ENCODE measurements at places on chromosomes 7 and 10.
A peak's percentile ranks its signal among the peaks of the same experiment; 100 is the strongest.

- no peak for DNase-seq
These were observed 441 bp downstream of the FZD8 start for GRCh38 chr10:35641676-35642034.

GRCh38 chr10:59631237-59631636 lies 78.4 kb downstream of the SLC16A9 start:
- DNase-seq: no peak

GRCh38 chr10:51400392-51401096 lies 298.9 kb downstream of the CSTF2T start:
- no peak for DNase-seq

DNA sequence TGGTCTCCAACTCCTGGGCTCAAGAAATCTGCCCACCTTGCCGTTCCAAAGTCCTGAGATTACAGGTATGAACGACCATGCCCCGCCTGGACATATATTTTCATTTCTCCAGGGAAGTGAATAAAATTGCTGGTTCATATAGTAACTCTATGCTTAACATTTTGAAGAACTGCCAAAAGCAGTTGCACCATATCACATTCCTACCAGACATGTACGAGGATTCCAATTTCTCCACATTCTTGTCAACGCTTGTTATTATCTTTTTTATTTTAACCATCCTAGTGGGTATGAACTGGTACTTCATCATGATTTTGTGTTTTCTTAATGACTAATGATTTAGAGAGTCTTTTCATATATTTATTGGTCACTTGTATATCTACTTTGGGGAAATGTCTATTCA lies 21.9 kb upstream of the CPN1 start:
- DNase-seq: no peak

DNA sequence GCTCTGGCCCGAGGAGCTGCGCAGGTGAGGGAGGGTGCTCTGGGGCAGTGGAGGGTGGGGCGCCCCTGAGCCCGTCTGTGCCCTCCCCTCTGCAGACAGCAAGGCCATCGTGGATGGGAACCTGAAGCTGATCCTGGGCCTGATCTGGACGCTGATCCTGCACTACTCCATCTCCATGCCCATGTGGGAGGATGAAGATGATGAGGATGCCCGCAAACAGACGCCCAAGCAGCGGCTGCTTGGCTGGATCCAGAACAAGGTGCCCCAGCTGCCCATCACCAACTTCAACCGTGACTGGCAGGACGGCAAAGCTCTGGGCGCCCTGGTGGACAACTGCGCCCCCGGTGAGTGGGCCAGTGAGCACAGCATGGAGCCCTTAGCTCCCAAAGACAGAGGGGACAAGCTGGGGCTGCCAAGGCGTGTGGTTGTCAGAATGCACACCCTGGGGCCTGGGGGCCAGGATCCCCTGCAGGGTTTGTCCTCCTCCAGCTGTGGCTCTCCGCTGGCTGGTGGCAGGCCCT lies 5.1 kb downstream of the FLNC start:
- no peak for DNase-seq

GRCh38 chr7:96084881-96085553 lies 236.9 kb downstream of the SLC25A13 start:
- no peak for DNase-seq

- no peak for DNase-seq
These were observed 20.8 kb downstream of the NET1 start for GRCh38 chr10:5433182-5433581.

DNA sequence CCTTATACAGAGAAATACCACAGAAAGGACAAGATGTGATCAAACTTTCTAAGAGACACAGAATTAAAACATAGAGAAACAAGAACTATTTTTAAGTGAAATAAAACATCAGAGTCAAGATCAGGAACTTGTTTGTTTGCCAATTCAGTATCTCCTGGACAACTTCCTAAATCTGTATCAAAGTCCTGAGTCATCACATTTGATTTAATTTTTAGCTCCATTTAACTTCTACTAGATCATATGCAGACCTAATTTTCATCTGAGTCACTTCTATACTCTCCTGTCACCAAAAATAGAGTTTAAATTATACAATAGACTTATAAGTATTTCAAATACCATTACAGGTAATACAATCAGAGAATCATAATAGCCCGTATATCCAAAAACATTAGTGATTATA lies 268.1 kb downstream of the PRKG1 start:
- DNase-seq: no peak

DNA sequence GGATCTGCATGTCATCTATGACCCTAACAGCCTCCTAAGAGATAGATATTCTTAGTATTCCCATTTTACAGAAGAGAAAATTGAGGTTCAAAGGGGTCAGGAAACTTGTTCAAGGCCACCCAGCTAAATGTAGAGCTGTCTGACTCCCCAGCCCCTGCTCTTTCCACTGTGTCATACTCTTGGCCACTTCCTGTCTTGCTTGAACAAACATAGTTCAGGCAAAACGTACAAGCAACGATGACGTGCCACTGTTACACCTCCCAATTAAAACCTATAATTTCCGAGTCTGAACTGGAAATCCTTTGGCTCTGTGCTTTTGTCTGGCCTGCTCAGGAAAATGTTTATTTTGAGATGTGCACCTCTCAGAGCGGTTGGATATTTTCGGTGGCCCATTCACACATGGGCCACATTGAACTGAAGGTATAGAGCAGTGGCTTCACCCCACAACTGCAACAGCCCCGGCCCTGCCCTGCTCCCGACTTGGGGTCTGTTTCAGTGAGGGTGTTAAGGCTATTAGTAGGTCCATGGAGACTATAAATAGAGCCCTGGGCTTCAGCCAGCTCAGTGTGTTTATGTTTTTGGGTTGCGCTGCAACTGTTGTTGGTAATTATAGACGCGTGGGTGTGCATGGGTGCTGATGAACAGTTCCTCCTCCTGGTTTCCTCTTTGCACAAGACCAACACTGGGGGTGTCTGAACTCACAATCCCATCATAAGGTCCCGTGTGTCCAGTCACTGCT lies 172.3 kb upstream of the ADO start:
- DNase-seq: no peak

DNA sequence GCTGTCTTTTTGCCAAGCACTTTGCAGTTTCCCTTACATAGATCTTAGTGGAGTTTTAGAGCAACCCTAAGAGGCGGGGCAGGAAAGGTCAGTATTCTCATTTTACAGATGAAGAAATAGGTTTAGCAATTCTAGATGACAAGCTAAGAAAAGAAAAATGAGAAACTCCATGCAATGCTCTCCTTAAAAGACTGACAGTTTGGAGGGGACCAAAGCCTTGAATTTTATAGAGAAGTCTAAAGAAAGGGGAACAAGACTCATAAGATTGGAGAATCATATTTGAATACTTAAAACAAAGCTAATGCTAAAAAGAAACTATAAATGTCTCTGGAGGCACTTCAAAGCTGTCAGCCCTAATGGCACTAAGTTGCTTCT lies 19.6 kb downstream of the CEP55 start:
- DNase-seq: no peak

- peak; percentile 51 for DNase-seq
These were observed 442 bp upstream of the LZTS2 start for GRCh38 chr10:100998991-100999741.

- no peak for DNase-seq
These were observed 4.1 kb upstream of the PILRB start for GRCh38 chr7:100353685-100354330.

DNA sequence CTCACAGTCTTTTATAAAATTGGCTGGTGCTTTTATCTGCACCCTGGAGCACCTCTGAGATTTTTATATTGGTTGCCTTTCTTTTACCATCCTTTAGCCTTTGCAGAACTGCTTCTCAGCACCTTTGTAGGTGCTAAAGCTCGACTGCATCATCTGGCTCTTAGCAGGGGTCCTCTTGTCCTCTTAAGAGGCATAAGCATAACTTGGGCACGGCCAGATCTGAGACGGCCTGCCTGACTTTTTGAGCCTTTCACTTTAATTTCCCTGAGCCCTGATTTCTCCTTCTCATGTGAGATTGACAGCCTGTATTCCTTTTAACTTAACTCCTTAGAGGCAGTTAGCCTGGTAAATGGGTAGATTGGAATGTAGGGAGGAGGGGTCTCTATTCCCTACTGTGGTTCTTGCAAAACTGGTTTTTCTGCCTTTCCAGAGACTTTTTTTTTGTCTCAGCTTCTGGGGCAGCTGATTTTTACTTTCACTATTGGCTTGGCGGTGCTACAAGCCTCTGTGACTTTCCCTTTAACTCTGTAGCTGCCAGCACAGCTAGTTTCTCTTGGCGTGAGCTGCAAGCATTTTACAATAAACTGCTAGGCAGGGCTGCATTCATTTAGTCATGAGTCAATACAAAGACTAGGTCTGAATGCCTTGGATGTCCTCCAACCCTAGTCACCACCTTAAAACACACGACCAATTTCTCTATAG lies 24.0 kb downstream of the ZPBP start:
- no peak for DNase-seq

- no peak for DNase-seq
These were observed 90.9 kb upstream of the BMPER start for GRCh38 chr7:33814400-33814799.

GRCh38 chr7:17186745-17187530 lies 111.5 kb upstream of the AHR start:
- no peak for DNase-seq

DNA sequence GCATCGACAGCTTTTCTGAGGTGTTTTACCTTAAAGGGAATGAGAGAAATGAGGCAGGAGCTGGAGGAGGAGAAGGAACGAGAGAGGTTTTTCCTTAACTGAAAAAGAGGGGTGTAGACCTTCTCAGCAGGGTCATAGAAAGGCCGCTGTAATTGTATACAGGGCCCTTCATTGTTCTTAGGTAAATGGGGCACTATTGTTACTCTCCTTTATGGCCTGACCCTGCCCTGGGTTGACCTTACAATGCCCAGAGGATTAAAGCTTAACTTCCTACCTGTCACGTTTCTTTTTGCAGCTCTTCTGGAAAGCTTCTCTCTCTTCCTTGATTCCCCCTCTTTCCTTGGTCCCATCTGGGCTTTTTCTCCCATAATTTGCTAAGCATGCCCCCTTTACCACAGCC lies 13.7 kb upstream of the PDLIM1 start:
- no peak for DNase-seq

DNA sequence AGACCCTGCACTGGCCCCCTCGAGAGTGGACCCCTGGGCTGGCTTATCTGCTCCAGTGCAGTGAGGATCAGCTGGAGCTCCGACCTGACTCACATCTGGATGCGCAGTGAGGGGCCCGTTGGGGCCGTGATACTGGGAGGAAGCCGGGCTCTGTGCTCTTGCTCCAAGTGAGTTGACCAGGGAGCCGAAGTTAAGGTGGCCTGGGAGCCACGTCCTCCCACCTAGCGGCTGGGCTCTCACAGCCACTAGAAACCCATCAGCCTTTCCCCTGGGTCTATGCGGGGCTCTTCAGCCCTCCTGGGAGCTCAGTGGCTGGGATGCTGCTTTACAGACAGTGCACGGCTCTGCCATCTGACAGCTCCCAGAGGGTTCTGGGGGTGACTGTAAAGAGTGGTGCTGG lies 9.1 kb downstream of the ALKBH4 start:
- no peak for DNase-seq

GRCh38 chr10:112842832-112843360 lies 107.2 kb upstream of the TCF7L2 start:
- DNase-seq: no peak

DNA sequence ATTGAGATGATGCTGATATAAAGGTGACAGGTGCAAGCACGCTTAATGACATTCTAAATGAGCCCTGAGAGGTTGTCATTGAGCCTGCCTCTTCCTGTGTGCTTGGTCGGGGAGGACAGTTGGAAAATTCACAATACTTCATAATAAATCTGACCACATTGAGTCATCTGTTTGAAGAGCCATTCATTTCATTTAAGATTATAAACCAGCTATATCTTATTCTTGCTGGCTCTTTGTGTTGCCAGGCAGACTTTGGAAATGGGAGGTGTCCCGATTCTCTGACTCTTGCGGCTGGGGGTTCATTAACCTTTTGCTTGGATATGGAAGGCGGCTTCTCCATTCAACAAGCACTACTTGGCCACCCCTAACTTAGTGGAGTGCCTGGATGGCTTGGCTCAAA lies 198.2 kb downstream of the FANK1 start:
- no peak for DNase-seq

DNA sequence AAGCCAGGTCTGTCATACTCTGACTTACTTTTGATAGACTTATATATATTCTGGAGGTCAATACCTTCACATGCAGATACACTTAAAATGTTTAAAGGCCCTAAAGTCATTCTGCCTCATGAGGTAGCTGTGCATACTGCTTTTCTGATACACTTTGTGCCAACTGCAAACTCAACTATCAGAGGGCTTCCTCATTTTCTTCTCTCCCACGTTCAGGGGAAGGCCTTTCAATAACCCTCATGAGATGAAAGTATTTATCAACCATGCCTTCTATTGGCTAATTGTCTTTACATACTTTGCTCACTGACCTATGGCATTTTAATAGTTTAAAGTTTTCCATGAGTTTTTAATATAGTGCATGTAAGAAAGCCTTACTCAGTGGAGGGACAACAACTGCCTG lies 112.7 kb upstream of the AMPH start:
- no peak for DNase-seq

DNA sequence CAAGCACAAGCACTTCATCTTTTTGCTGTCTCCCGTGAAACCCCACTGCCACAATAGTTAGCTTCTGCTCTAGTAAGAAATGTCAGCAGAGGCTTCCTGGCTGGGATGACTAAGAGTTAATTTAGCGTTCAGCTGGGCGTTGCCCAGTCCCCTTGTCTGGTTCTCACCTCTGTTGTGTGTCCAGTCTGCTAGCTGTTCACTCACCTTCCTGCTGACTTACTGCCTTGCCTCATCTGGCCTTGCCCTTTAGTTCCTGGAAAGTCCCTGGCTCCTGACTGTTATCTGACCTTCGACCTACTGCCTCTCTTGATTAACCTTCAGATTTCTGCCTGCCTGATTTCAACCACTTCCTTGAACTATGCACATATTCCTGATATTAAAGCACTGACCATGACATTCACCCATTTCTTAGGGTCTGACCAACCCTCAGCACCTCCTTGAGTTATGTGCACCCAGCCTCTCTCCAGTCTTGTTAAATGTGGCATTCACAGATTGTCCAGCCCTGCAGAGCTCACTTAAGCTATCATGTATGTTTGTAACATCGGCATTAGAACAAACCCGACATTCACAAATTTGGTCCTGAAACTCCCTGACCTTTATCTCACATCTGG lies 30.3 kb downstream of the C7orf33 start:
- DNase-seq: no peak

DNA sequence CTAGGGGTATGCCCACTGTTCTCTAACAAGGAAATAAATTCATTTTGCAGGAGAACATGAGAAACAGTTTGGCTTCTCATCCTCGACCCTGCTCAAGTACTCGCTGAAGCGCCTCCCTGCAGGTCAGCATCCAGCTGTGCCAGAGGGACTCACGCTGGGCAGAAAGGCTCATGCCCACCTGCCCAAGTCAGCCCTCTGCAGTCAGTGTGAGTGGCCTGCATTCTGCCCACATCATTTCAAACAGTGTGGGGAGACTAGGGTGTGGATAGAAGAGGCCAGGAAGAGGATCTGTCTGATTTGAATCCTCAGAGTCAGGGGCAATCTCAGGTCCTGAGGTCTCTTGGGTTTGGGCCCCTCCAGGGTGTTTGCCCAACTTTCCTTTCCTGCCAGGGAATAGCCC lies 297.8 kb downstream of the ELMO1 start:
- DNase-seq: no peak

Measured in activated CD4-positive, CD25-positive, alpha-beta regulatory T cell treated with anti-CD3 and anti-CD28 coated beads, Interleukin-2, amount 50 U/mL, for 16 hours (primary cell).